ENCODE measurements at places on chromosomes 2 and 18.

DNA sequence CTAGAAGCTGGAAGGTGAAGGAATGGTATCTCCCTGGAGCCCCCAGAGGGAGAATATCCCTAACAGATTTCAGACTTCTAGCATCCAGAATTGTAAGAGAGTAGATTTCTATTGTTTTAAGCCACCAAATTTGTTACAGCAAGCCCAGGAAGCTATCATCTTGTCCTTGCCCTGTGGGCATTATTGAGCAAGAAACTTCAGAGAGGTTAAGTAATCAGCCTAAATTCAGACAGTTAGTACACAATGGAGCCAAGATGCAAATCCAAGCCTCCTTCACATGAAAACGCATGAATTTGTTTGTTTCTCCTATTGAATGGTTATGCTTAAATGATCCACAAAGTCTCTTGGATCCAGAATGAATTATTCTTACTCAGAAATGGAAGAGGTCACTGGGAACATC is 55.2 kb upstream of the TRIB2 start:
- H3K36me3 ChIP-seq: no peaks in the 10 kb centered on the region
- H3K4me3 ChIP-seq: no peak overlapping the region
- H3K27me3 ChIP-seq: no peaks in the 10 kb centered on the region
- no peak overlapping the region for H3K27ac ChIP-seq

GRCh38 chr18:63465059-63465458 is 11.7 kb upstream of the SERPINB5 start:
- H3K4me1 ChIP-seq: no peaks in the 10 kb centered on the region
- H3K27ac ChIP-seq: no peak overlapping the region
- H3K4me3 ChIP-seq: no peak overlapping the region

DNA sequence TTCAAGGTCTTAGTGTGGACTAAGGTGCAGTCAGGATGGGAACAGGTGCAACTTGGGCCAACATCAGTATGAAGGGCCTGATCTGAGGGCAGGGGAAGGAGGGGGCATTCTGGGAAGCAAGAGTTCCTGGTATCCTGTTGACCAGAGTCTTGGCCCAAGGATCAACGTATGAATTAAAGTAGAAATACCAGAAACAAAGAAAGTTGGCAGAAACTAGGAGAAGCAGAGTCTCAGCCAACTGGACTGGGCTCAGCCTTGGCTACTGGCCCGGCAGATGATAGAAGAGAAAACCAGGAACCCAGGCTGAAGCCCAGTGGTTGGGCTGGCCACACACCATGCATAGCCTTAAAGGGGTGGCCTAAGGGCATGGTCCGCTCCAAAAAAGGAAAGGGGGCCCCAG is 2.3 kb downstream of the CETN1 start:
- H3K4me3 ChIP-seq: no peak overlapping the region
- no peaks in the 10 kb centered on the region for H3K36me3 ChIP-seq
- no peak overlapping the region for H3K27ac ChIP-seq
- H3K27me3 ChIP-seq: no peaks in the 10 kb centered on the region
- DNase-seq: no peak

- H3K4me1 ChIP-seq: no peaks in the 10 kb centered on the region
- no peaks in the 10 kb centered on the region for H3K27me3 ChIP-seq
- no peak for DNase-seq
- peak overlapping the region; percentile 58 for H3K4me3 ChIP-seq
- H3K36me3 ChIP-seq: no peaks in the 10 kb centered on the region
Observed at GRCh38 chr18:26656431-26656943, 108.1 kb upstream of the KCTD1 start.

Data from right atrium auricular region (tissue), 2 donors.